ENCODE measurements at places on chromosomes 4 and X.
A peak's percentile ranks its signal among the peaks of the same experiment; 100 is the strongest.

DNA sequence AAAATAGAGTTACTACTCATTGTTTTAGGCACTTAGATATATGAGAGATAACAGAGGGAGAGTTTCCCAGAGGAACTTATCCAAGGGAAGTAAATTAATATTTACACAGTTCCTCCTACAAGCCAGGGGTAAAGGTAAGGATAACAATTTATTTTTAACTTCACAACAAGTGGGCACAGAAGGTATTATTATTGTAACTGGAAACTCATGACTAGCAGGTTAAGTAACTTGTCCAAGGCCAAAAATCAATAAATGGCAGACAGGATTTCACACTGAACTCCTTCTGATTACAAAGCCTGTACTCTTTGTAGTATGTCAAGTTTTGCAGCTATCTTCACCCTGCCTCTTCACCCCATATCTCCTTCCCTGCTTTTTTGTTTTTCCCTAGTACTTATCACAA is 46.9 kb upstream of the F8A3 start:
- DNase-seq: no peak

GRCh38 chrX:148572337-148572736 is 71.9 kb downstream of the AFF2 start:
- no peak for DNase-seq

DNA sequence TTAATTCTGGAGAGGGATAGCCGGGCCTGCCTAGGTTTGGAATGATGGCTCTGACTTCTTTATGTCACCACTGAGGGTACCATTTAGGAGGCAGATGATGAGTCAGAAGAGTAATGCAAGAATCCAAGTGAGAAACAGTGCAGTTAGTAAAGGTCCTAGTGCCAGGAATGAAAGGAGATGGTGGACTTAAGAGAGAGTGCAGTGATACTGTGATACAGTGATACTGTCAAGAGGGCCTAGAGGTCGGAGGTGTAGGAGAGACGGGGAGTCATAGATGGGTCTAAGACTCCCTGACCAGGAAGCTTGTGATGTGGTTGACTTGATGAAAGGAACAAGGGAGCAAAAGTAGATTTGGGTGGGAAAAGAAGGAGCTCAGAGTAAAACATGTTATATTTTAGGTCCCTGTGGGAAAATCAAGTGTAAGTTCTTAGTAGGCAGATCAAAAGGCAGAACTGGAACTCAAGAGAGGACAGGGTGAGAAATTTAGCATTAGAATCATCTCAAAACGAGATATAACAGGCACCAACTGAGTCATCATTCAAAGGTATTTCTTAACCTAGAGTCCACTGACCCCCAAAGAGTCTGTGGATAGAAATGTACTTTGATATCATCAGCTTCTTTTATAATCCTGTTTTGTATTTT is 85.0 kb downstream of the NFKB1 start:
- DNase-seq: no peak

DNA sequence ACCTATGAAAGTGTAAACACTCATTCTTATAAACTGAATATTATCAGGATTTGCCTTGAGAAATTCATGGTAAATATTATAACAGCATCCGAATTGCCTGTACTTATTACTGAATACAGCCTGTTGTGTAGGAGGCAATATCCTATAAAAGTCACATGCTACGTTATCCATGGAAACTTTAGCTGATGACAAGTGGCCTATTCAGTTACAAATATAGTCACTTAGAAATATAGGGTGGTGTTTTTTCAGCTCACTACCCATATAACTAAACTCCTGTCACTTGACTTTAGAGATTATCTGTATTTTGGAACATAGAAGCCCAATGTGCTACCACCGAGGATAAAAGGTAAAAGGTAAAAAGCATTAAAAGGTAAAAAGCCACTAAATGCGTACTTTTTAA is 493.4 kb downstream of the INPP4B start:
- DNase-seq: no peak

DNA sequence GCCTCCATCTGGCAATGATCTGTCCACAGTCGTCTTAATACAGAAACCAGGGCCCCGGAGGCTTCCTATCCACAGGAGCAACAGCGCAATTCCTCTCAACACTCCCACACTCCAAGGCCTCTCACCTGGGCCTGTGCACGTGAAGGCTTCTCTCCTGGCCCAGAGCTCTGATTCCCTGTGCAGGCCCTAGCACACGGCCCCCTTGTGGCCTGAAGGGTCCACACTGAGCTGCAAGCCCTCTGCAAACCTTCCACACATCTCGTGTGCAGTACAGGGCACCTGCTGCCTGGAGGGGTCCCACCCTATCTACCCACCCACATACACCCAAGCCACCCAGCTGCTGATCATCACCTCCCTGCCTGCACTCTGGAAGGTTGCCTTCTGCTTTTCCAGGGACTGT is 150.1 kb upstream of the NUDT10 start:
- no peak for DNase-seq

DNA sequence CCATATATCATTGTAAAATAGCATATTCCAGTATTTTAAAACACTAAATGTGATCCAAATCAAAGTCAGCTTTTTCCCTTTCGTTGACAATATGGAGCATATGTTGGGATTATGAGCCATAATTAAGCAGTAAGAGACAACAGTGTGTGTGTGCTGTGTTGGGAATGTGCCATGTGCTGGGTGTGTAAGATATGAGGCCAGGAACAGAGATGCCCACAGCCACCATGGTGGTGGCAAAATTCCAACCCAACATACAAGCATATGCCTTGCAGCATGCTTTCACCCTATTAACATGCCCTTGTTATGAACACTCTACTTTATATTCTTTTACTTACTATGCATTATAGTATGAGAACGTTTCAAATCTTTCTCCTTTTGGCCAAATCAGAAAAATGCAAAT is 1560.4 kb upstream of the TENM3 start:
- no peak for DNase-seq

DNA sequence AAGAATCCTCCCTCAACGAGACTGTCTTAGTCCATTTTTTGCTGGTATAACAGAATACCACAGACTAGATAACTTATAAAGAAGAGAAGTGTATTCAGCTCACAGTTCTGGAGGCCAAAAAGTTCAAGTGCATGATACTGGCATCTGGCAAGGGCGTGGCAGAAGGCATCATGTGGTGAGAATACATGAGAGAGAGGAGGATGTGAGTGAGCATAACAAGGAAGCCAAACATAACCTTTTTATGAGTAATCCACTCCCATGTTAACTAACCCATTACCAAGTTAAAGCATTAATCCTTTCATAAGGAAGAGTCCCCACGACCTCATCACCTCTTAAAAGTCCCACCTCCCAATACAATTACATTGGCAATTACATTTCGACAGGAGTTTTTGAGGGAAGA is 504.6 kb downstream of the IQCM start:
- DNase-seq: no peak

DNA sequence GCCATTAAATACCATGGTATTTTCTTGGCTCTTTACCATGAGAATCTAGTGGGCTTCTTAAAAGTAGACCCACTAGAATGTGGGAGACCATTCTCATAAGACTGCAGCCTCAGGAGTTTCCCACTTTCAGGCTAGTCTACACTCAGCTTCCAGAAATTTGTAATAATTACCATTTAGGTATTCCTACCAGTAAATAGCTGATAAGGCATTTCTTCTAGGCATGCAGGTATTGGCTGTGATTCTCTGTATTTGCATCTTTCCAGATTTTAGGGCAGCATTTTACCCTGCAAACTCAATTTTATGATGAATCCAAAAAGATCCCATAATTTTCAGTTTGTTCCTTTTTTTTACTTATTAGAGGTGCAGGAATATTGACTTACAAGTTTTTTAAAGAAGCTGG is 496.6 kb downstream of the TRAM1L1 start:
- DNase-seq: no peak

DNA sequence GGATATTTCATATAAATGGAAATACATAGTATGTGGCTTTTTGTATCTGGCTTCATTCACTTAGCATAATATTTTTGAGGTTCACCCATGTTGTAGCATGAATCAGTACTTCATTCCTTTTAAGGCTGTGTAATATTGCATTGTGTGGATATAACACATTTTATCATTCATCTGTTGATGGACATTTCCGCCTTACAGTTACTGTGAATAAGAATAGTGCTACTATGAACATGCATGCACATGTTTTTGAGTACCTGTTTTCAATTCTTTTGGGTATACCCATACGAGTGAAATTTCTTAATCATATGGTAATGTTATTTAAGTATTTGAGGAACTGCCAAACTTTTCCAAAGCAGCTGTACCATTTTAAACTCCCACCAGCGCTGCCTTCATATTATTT is 539.6 kb upstream of the DIPK2B start:
- no peak for DNase-seq

DNA sequence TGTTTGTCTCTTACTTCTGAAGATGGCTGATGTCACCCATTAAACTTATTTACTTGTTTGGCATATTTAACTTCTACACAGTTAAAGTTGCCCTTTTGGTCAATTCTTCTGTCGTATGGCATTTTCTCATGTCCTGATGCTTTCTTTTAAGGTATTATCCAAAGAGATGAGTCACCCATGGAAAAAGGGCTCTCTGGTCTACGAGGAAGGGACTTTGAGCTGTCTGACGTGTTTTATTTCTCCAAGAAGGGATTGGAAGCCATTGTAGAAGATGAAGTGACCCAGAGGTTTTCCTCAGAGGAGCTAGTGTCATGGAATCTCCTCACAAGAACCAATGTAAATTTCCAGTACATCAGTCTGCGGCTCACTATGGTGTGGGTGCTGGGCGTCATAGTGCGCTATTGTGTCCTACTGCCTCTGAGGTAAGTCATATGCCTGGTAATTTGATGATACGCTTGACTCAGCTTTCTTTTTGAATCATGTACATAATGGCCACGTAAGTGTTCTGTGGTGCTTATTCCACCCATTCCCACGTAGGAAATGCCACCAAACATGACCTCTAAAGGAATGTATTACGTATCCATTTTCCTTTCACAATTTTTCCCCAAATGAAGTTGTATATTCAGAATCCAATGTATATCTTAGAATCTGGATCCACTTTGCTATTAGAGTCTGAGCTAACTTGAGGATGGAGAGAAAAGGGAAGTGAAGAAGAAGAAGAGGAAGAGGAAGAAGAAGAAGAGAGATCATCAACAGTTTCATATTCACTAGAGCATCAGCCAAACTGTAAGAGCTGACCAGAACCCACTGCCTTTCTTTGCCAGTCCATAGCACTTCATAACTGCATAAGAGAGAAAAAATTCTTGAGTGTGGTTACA is 45.7 kb downstream of the GPAT3 start:
- no peak for DNase-seq

DNA sequence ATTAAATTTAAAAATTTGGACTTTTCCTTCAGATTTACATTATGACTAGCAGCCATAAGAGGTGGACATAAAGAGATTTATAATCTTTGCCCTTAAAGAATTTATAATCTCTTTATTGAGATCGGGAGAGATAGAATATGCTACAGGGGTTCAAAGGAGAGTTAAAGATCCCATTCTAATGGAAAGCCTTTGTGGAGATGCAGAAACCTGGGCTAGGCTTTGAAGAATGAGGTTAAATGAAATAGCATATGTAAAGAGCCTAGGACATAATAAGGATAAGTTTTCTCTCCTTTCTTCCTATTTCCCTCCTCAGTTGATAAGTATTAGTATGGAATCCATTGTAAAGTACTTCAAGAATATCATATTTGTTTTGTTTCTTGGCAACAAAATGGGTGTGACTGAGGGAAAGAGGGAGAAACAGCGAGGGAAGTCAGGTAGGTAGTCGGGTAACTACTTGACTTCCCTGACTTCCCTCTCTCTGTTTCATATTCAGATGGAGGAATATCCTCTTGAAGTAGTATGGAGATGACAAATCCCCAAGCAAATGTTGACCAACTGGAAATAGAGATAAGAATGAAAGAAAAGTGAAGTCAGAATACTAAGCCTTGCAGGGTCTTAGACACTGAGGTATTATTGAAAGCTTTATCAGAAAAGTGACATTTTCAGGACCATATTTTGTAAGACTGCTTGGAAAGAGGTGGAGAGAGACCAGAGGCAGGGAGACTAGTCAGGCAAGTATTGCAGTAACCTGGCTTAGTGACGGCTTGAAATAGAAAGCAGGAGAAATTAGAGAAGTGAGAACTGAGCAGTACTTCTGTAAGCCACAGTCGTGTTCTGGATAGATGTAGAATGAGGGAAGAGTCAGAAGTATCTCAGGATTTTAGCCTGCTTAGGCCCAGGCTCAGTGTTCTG is 82.9 kb downstream of the PDLIM5 start:
- DNase-seq: no peak

GRCh38 chr4:61824454-61824853 is 624.3 kb downstream of the ADGRL3 start:
- DNase-seq: no peak

- DNase-seq: no peak
These were observed 133.9 kb downstream of the AFAP1 start for GRCh38 chr4:7805533-7806337.

- no peak for DNase-seq
These were observed 102.1 kb upstream of the EDNRA start for GRCh38 chr4:147378780-147379179.

GRCh38 chrX:77668391-77669237 is 117.4 kb downstream of the ATRX start:
- DNase-seq: no peak

- no peak for DNase-seq
These were observed 199.9 kb downstream of the GC start for GRCh38 chr4:71583971-71584370.

- no peak for DNase-seq
These were observed 18.8 kb downstream of the RGN start for GRCh38 chrX:47097018-47097417.

- peak; percentile 24 for DNase-seq
These were observed 15.0 kb downstream of the SCARB2 start for GRCh38 chr4:76198411-76199237.

GRCh38 chr4:78337244-78338020 is 214.1 kb upstream of the ANXA3 start:
- DNase-seq: no peak

- no peak for DNase-seq
These were observed 267.7 kb upstream of the KCNIP4 start for GRCh38 chr4:22216278-22216677.

- DNase-seq: no peak
These were observed 91.3 kb downstream of the PPP1R2C start for GRCh38 chrX:42686706-42687105.

DNA sequence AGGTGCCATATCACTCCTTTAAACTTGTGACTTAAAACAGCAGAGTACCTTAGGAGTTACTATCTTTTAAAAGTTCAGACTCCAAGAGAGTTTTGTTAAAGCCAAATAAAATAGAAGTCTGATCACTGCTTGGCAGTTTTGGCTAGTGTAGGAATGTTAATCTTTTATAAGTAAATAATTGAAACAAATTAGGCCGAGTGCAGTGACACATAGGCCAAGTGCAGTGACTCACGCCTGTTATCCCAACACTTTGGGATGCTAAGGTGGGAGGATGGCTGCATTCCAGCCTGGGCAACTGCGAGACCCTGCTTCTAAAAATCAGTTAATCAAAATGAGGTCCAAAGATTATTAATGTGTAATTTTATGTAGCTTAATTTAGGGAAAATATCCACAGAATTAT is 37.2 kb downstream of the WDR44 start:
- no peak for DNase-seq
